ENCODE measurements at places on chromosomes 12 and 14.

DNA sequence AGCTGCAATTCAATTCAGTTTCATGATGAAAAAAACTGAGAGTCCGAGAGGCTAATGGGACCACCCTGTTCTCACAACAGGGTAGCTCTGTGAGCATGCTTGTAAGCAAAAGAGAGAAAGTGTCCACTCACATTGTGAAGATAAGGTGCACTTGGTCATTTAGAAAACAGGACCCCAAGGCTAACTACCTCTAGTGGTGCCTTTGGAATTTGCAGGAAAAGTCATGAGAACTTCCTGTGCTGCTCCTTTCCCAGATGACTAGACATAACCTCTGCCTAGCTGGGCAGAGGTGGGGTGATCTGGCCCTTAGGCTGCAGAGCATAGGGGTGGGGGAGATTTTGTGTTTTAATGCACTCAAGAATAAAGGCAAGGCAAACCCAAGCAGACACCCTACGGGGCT lies 118.9 kb downstream of the STAB2 start:
- DNase-seq: peak; percentile 74

GRCh38 chr12:63980211-63980610 lies 135.7 kb downstream of the SRGAP1 start:
- DNase-seq: peak; percentile 42

DNA sequence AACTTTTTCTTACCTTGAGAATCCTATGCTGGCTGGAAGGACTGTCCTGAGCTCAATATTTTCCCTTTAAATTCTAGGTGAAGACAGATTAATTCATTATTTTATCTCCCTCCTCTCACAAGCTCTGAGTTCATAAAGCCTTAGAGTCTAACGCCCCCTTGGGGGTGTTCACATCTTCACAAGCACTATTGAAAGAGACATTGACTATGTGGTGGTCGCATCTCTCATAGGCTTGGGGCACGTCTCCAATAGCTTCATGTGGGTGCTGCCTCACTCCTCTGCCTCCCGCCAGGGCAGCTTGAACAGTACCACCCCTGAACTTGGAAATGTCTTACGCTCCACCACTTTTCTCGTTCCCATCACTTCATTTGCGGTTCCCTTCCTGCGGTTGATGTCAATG lies 106.2 kb downstream of the UNC79 start:
- DNase-seq: peak; percentile 75

GRCh38 chr12:124480469-124481256 lies 86.7 kb downstream of the NCOR2 start:
- DNase-seq: no peak

GRCh38 chr12:72522411-72522810 lies 250.2 kb downstream of the TRHDE start:
- DNase-seq: no peak

DNA sequence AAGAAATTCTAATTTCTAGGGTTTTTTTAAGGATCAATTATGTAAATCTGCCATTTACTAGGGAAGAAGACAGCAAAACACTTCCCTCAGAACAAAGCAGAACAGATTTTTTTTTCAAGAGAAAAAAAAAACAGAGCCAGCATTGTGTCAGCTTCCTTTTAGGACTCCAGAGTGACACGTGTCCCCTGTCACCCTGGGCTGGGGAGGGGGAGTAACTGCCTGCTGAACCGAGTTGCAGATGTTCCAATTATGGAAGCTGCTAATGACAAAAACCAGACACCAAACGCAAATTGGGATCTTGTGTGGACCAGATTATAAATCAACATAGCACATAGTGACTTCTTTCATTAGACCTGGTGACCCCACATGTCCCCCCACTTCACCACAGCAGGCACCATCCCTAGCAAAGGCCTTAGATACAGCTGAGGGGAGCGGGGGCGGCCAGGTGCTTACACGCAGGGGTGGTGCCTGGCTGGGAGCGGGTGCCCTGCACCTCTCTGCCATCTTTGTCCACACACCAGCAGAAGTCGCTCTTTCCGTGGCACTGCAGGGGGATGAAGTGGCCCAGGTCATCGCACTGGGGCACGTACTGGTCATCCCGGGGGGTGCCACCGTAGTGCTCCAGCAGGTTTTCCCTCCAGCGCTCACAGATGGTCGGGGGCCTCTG lies 25.4 kb downstream of the RTRAF start:
- DNase-seq: no peak

DNA sequence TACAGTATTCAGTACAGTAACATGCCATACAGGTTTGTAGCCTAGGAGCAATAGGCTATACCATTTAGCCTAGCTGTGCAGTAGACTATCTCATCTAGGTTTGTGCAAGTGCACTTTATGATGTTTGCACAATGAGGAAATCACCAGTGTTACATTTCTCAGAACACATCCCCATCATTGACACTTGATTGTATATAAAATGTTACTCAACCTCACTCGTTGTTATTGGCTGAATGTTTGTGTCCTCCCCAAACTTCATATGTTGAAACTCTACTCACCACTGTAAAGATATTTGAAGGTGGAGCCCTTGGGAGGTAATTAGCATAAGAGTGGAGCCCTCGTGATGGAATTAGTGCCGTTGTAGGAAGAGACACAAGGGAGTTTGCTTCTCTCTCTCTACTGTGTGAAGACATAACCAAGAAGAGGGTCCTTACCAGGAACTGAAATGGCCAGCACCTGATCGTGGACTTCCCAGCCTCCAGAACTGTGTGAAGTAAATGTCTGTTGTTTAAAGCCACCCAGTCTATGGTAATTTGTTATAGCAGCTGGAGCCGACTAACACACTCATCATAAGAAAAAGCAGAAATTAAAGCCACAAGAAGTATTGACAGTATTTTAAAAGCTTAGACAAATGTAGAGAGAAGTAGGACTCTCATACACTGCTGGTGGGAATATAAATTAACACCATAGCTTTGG lies 3.2 kb upstream of the MED13L start:
- no peak for DNase-seq

GRCh38 chr14:95364481-95365209 lies 44.9 kb upstream of the CLMN start:
- no peak for DNase-seq

GRCh38 chr14:30560581-30560980 lies 1.6 kb downstream of the G2E3 start:
- no peak for DNase-seq

GRCh38 chr12:92987846-92988621 lies 58.9 kb upstream of the EEA1 start:
- peak; percentile 97 for DNase-seq

DNA sequence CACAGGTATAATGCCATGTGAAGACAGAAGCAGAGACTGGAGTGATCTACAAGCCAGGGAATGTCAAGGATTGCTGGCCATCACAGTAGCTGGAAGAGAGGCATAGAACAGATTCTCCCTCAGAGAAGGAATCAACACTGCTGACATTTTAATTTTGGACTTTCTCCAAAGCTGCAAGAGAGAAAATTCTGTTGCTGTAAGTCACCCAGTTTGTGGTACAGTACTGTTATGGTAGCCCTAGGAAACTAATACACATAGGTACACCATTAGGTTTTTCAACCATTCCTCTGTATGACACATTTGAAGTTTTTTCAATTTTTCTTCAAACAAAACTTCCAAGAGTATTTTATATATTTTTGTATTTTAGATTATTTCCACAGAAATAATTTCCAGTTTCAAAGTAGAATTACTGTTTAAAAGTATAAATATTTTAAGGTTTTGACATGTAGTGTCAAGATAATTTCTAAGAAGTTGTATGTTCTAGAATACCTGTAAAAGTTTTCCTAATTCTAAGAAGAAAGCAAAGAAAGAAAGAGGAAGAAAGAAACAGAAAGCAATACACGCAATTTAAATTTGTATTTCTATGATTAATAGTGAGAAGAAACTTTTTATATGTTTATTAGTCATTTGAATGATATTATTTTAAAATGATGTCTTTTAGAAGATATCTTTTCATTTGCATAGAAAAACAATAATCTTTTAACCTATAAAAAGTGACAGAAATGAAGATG lies 64.9 kb upstream of the CATSPERB start:
- DNase-seq: no peak

GRCh38 chr14:54104601-54105145 lies 148.0 kb upstream of the BMP4 start:
- DNase-seq: no peak

- no peak for DNase-seq
Observed at GRCh38 chr12:132351751-132352495, 22.5 kb upstream of the GALNT9 start.

DNA sequence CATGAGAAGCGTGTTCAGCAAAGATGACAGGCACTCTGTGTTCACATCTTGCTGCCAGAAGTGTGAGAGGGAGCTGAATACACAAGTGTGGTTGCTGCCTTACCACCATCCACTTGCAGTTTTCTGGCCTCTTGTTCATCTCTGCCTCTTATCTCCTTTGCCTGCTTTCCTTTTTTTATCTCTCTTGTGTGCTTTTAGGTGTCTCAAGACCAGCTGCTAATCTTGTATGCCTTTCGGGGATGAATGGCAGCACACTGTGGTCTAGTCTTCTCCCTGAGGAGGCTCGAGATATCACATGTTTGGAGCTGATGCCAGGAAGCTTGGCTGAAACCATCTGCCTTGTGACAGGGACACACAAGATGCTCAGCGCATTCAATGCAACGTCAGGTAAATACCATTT lies 17.2 kb downstream of the FAM234B start:
- DNase-seq: peak; percentile 86

- DNase-seq: no peak
Observed at GRCh38 chr14:67432050-67432564, 20.1 kb upstream of the PLEK2 start.

DNA sequence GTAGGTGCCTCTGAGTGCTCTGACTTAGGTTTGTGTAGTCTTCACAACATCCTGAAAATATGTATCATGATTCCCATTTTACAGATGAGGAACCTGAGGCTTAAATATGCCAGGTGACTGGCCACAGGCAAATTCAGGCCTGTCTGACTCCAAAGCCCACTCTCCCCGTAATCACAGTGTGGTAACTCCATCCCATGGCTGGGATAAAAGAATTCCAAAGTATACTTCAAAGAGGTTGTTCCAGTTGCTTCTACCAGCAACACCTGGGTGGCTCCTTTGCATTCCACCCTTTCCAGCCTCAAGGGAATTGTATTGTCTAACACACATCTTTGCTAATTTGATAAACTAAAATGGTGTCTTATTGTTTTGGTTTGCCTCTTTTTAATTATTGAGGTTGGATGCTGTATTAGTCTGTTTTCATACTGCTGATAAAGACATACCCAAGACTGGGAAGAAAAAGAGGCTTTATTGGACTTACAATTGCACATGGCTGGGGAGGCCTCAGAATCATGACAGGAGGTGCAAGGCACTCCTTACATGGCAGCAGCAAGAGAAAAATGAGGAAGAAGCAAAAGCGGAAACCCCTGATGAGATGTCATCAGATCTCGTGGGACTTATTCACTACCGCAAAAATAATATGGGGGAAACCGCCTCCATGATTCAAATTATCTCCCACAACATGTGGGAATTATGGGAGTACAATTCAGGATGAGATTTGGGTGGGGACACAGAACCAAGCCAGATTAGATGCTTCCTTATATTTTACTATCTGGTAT lies 9.9 kb upstream of the CHST11 start:
- no peak for DNase-seq

DNA sequence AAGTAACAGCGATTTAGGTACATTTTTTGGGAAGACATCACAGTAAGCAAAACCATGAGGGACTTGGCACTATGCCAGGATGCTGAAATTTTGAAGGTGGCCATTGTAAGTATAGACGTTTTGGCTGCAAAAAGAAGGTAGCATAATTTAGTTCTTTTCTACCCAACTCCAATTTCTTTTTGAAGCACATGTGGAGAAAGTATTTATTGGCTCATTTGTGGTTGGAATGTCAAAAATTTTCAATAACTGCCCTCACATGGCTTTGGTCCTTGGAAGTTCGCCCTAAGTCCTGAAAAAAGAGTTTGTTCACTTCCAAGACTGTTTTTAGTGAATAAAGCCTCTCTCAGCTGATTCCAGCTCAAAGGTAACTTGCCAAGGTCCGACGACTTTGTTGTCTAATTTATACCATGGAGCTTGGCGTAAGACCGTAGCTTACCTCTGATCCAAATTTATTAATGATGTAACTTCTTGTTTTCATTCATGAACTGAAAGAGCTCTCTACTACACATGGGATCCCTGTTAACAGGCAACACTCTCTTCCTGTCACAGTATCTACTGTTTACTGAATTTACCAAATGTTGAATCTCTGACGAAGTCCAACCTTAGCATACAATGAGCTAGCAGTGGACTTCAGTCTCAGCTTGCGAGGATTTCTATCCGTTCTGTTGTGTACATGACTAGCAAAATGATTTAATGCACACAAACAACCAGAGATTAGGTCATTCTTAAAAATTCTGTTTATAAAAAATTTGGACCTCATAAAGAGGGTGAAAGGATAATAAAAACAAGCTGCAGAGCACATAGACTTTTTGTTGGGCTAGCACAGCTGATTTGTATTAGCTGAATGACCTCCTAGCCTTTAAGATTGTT lies 49.0 kb downstream of the MSRB3 start:
- no peak for DNase-seq

DNA sequence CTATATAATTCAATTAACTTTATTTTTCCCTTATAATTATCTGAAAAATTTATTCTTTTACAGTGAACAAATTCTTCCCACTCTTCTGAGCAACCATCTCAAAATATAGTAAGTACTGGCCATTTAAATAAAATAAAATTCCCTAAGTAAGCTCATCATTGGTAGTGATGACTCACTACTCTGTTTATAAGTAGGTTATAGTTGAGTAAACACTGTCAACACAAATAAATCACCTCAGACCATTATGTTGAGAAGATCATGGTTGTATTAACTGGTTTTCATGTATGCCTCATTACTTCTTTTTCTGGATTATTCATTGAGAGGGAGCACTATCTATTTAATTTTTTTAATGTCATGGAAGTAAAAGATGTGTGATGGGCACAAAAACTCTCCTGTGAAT lies 220.5 kb downstream of the SEC23A start:
- no peak for DNase-seq

DNA sequence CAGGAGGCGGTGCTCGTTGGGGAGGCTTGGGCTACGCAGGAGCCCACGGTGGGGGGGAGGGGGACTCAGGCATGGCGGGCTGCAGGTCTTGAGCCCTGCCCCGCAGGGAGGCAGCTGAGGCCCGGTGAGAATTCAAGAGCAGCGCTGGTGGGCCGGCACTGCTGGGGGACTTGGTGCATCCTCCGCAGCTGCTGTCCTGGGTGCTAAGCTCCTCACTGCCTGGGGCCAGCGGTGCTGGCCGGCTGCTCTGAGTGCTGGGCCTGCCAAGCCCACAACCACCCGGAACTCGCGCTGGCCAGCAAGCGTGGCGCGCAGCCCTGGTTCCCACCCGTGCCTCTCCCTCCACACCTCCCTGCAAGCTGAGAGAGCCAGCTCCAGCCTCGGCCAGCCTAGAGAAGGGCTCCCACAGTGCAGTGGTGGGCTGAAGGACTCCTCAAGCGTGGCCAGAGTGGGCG lies 3.2 kb downstream of the METTL25 start:
- DNase-seq: no peak
